Stimulated activated CD8-positive, alpha-beta memory T cell treated with anti-CD3 and anti-CD28 coated beads, Interleukin-7, amount 100 ng/mL, for 1 hour (primary cell): ENCODE measurements at places on chromosomes 7 and 10.

- no peak for DNase-seq
Measured at GRCh38 chr7:1041551-1042491, 2.5 kb upstream of the GPR146 start.

DNA sequence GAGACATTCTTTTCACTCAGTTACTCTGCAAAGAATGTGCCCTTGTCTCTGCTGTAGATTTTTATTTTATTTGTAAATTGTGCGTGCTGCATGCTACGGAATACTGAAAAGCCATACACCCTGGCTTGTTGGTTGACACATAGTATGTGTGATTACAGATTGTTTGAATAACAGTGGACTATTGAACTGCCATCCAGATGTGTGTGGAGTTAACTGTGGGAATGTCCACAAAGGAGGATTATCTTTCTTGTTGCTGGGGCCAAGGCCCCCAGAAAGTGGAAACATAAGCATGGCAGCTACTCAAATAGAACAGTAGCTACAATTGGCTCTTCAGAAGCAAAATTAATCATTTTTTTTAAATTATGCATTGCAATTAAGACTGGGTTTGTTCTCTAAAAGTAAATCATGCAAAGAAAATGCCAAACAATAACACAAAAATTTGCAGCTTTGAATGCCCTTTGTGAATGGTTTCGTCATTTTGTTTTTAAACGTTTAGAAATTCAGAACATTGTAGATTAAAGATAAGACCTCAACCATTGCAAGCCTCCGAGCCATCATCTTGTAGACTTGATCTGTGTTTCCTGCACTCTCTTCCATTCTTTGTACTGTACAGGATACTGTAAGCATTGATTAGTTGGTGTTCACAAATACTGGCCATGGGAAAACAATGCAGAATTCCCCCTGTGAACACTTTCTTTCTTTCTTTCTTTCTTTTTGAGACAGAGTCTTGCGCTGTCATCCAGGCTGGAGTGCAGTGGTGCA lies 210.3 kb upstream of the TCF7L2 start:
- DNase-seq, result no peak

- no peak for DNase-seq
Measured at GRCh38 chr7:43872406-43873110, 3.2 kb upstream of the MRPS24 start.

DNA sequence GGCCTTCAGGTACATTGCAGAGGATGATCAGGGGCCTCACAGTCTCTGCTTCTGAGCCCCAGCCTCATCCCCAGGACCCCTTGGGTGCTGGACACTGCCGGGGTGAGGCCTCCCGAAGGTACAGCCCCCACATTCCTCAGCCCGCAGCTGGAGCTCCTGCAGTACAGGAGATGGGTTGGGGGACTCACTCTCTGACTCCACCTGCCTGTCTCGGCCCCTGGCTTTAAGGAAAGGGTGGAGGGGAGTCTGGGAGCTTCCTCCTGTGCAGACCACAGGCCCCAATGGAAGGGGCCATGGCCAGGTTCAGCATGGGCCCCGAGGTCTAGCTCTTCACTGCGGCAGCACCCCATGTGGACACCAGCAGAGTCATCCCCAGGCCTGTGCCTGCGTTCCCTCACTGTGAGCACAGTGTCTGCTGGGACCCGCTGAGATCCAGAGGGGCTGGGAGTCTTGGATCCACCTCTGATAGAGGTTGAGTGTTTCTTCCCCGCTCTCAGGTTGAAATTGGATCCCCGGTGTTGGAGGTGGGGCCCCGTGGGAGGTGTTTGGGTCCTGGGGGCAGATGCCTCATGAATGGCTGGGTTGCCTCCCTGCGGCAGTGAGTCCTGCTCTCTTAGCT lies 99.9 kb downstream of the PRKAG2 start:
- no peak for DNase-seq

DNA sequence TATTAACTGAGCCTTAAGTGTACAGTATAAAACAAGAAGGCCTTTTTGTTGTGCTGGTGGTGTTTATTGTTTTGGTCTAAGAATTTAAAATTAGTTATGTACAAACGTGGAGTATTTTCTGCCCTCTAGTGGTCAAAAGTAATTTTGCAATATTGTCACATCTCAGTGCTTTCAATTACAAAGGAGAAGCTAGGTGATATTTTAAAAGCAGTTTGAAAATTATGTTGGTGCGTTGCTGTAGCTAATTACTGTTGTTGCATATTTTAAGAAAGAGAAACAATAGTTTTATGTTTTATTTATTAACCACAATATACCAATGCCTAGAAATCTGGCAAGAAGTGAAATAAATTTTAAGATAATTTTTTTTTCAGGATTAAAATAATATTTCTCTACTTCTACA lies 11.4 kb downstream of the NPVF start:
- no peak for DNase-seq

GRCh38 chr7:97357459-97357858 lies 240.0 kb downstream of the SDHAF3 start:
- DNase-seq, result no peak

- no peak for DNase-seq
Measured at GRCh38 chr7:51620706-51621105, 304.1 kb upstream of the COBL start.

DNA sequence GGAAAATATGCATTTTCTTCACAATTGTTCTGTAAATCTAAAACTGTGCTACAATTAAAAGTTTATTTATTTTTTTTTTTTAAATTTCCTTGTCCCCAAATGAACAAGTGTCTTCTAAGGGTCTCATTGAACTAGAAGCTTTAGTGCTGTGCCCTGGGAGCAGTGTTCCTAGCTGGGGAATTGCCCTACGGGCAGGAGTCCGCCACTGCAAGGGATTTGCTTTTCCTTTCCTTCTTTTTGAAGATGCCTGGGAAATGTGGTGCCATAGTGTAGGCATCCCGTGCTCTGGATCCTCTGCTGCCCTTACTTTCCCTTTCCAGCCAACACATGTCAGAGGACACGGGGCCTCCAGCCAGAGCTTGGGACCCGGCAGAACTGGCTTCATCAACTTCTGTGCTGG lies 177.1 kb upstream of the CTBP2 start:
- DNase-seq, result no peak

GRCh38 chr10:9038146-9038714 lies 983.7 kb downstream of the GATA3 start:
- DNase-seq, result no peak

DNA sequence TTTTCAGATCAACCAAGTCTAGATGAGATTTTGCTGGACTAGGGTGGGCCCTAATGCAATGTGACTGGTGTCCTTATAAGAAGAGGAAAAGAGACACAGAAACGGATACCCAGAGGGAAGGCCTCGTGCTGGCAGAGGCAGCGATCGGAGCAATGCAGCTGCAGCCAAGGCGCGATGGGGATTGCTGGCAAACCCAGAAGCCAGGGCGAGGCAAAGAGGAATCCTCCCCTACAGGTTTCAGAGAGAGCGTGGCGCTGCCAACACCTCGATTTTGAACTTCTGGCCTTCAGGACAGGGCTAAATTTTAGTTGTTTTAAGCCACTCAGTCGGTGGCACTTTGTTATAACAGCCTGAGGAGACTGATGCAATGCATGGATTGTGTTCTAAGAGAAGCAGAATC lies 157.1 kb upstream of the RHEB start:
- DNase-seq, result no peak

DNA sequence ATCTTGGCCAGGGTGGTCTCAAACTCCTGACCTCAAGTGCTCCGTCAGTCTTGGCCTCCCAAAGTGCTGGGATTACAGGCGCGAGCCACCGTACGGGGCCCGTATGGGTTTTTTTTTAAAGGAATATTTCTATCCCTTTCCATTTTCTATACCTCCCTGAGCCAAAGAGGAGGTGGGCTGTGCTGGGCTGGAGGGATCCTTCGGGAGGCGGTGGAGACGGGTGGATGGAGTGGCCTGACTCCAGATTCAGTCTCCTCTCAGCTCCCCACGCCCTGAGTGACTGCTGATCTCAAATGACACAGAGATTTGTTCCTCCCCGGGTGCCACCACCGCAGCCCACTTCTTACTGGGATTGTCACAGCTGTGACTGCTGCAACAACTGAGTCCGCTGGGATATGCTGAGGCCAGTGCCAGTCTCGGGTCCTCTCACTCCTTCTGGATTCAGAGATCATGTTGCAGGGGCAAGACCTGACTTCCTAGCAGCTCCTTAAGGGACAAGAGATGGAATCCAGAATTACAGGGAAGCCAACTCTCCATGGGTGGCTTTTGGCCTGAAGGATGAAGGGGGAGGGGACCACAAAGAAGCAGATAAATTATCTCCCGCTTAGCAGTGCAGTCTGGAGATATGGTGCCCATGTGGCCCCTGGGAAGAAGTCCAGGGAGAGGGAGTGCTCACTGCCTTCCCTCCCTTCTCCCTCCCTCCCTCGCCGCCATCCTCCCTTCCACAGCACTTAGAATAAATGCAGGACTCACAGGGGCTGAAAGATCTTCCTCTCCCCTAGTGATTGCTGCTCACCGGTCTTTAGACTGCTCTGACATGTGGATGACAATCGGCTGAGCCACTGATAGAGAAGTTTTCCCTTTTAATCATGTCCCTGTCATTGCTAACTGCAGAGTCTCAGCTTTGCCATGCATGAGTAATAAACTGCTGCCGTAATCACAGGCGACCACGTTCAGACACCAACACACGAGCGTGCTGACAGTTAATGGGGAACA lies 14.3 kb downstream of the GALNT17 start:
- no peak for DNase-seq

DNA sequence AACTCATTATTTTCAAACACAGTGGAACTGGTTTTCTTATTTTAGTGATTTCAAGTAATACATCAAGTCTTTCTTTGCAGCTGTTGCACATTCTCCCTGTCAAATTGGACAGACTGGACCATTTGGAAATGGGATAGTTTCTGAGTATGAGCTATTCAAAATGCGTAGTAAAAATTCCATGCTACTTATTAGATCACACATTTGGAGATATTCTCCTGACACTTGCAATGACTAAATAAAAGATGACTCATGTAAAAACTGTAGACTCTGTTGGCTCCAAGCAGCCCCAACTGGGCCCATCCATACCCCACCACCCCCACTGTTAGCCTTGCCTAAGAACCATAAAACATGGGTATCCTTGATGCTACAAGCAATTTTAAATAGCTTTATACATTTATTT lies 25.9 kb upstream of the BICC1 start:
- DNase-seq, result no peak

DNA sequence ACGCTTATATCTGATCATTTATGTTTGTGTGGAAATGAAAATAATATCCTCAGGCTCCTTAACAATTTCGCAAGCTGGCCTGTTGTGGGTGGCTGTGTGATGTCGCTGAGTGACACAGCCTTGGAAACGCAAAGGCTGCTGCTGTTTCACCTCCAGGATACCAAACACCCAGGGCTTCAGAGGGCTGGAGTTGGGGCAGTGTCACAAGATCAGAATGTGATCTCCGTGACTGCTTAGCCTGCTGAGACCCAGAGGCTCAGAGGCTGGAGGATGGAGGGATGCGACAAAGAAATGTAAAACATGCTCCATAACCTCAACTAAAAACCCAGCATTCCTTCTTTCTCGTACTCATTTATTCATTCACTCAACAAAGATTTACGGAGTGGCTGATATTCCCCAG lies 37.2 kb upstream of the BMPER start:
- no peak for DNase-seq

GRCh38 chr7:158685693-158686092 lies 18.9 kb downstream of the NCAPG2 start:
- no peak for DNase-seq

DNA sequence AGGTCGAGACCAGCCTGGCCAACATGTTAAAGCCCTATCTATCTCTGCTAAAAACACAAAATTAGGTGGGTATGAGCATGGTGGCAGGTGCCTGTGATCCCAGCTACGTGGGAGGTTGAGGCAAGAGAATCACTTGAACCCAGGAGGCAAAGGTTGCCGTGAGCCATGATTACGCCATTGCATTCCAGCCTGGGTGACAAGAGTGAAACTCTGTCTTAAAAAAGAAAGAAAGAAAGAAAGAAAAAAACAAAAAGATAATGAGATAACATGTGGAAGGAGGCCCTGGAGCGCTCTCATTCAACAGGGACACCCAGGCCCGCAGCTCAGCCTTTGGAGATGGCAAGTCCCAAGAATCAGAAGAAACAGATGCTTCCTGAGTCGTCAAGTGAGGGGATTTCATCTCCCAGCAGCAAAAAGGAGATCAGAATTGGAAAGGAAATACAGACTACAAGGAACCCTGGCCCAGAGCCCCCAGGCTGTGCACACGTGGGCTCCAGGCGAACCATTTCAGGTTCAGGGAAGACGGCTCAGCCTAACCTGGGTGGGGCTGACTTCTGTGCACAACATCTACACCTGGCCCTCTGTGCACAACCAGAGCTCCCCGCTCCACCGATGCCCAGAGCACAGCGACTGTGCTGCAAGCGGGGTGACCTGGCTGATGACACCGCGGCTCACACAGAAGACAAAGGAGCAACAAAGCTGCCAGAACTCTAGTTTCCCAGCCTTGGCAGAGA lies 33.3 kb downstream of the GNA12 start:
- no peak for DNase-seq
